ENCODE measurements at places on chromosomes 13 and 19.

DNA sequence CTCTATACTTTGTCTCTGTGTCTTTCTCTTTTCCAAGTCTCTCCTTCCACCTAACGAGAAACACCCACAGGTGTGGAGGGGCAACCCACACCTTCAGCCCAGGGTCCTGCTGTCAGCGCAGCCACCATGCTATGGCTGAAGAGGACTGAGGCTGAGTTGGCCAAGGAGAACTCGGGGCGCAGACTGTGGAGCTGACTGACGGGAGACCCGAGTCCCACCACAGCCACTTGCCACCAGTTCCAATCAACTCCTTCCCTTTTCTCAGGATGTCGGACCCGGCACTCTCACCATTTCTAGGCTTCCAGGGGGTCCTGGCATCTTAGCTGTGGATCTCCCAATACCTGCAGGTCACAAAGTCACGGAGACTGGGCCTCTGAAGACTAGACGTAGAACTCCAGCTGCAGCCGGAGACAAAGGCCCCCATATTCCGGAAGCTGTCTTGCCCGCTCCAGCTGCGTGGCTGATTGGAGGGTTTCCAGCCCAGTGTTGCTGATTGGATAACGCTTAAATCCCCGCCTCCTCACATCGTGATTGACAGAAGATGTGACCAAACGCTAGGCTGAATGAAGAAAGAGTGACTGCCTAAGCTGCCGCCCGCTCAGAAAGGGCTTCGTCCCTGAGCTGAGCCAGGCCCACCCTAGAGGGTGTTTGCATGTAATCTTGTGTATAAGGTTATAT is 63.6 kb downstream of the ZNF429 start:
- peak; percentile 92 for DNase-seq

DNA sequence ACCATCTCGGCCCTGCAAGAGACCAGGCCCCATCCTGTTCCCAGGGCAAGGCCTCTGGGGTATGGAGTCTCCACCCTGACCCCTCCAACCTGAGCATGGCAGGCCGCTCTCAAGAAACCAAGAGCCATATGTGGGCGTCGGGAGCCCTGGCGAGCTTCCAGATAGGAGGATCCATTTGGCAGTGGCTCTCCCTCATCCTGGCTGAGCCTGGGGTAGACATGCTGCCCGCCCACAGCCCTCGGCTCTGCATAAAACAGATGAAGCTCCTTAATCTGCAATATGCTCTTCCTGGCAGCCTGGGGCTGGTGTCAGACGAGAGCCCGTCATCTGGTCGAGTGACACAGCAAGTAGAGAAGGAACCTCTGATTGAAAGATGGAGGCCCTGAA is 6.1 kb downstream of the ATP13A1 start:
- no peak for DNase-seq

- peak; percentile 60 for DNase-seq
Observed at GRCh38 chr13:110714797-110715394, 1.4 kb downstream of the ING1 start.

- DNase-seq, result peak; percentile 20
Observed at GRCh38 chr13:49112782-49113525, 107.2 kb upstream of the MLNR start.

GRCh38 chr13:93296584-93296983 is 70.0 kb downstream of the GPC6 start:
- no peak for DNase-seq

GRCh38 chr13:24221007-24221406 is 60.5 kb downstream of the SPATA13 start:
- DNase-seq, result no peak

DNA sequence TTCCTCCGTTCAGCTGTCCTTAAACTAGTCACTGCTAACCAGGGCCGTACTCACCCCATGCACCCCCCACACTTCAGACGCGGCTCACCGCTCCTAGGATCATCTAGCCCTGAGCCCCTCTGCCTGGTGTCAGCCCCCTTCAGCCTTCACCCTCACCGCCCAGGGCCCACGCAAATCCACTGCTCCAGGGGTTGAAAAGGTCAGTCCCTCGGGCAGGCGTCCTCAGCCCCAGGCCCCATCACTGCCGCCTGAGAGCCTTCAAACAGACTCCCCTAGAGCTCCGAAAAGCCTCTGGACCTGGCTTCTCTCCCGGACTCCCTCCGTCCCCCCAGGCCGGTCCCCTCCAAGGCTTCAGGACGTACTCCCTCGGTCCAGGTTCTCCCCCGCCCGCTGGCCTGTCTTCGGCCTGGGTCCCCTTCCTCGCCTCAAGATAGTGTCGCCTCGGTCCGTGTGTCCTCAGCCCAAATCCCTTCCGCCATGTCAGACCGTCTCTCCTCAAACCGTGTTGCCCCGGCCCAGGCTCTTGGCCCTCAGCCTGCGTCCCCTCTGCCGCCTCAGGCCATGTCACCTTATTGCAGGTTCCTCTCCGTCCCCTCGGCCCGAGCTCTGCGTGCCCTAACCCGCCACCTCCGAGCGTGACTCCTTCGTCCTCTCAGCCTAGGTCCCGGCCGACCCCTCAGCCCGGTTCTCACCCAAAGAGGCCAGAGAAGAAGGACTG is 553 bp downstream of the NAPA start:
- DNase-seq, result peak; percentile 23

DNA sequence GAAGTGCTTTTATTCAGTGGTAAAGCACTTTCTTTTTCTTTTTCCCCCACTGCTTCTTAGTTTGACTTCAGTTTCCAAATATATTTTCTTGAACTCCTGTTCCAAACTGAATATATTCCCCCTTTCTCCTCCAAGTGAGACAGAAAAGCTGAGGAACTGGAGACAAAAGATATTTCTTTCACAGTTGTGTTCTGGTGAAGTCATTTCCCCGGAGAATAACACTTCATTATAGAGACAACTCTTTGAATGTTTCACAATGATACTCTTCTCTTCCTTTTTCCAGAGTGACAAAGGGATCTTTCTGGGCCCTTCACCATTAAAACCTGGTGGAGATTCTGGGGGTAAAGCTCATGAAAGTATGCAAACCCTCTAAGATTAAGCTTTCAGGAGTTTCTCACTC is 860.8 kb upstream of the SLITRK5 start:
- no peak for DNase-seq

DNA sequence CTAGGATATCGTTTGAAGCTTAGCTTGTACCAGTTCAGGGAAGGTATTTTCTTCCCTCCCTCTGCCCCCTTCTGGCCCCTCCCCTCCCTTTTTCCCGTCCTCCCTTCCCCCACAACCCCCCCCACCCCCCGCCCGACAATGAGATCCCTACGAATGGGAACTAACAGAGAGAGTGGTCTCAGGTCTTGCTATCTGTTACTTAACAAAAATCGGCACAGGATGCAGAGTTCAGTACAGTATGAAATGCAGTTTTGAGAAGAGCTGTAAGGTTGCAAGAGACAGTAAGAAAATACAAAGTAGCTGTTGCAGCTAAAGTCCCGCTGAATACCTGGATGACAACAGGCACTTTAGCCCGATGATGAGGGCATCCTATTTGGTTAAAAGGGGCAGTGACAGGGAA is 3.1 kb upstream of the DACH1 start:
- no peak for DNase-seq

Measured in suppressor macrophage treated with lipopolysaccharide for 1 hour (primary cell).